ENCODE measurements at places on chromosomes 11 and 22.
A peak's percentile ranks its signal among the peaks of the same experiment; 100 is the strongest.

GRCh38 chr11:96865020-96865419 lies 475.2 kb downstream of the JRKL start:
- DNase-seq: no peak

GRCh38 chr11:44125598-44125997 lies 30.1 kb downstream of the EXT2 start:
- peak; percentile 41 for DNase-seq

DNA sequence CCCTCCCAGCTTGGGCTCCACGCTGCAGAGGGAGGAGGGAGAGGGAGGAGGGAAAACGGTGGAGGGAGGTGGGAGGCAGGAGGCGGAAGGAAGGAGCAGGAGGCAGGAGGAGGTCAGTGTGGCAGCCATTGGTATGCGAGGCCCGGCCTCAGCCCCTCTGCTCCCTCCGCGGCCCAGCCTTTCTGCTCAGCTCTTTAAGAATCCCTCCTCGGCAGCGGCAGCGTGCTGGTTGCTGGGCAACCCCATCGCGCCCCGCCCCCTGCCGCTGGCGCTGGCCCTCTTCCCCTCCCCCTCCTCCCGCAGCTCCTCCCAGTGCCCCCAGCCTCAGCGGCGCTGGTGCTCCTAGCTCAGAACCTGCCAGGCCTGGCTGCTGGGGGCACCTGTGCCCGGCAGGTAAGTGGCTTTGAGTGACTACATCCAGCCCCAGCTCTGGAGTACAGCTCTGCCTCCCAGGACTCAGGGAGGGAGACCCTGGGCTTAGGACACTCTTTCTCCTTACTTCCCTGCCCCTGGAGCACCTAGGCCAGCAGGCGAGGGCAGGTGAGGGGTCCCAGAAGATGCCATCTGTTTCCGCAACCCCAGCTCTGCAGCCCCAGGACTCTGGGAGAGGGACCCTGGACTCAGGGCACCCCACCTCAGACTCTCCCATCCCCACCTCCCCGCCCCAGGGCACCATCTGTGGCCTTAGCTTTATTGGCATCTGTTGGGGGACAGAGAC lies 7.2 kb upstream of the FLRT1 start:
- DNase-seq: no peak

GRCh38 chr22:39598017-39598965 lies 27.7 kb downstream of the CACNA1I start:
- DNase-seq: no peak

GRCh38 chr11:66283461-66284105 lies 5.4 kb downstream of the YIF1A start:
- DNase-seq: no peak

GRCh38 chr11:36304351-36304750 lies 8.3 kb downstream of the PRR5L start:
- no peak for DNase-seq

GRCh38 chr22:39868741-39869140 lies 24.8 kb downstream of the ENTHD1 start:
- DNase-seq: no peak

- DNase-seq: no peak
Observed at GRCh38 chr11:62241095-62241494, 944 bp upstream of the SCGB1D2 start.

Data from endothelial cell of umbilical vein (primary cell).